ENCODE measurements at places on chromosomes 2 and 18.

DNA sequence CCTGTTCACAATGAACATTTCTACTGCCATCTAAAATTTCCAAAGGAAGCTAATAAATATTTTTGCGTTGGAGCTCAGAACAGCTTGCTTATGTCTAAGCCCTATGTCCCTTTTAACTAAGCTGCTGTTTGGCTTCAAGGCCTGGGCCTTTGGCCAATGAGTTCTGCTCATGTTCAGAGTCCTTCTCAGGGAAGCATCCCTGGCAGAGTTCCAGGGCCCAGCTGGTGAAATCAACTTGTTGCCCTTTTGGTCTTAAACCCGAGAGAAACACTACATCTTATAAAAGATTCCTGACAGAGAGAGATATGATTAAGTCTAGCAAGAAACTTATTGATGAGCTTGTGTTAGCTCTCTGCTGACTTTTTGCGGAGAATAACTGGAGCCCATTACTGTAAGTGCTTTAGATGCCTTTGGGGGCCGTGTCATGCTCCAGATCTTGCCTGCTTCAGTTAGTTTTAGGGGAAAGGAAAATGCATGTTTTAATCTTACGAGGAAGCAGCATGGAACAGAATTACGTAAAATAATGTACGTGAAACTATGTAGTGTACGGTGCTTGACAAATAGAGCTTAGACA is 102.5 kb upstream of the NOSTRIN start:
- DNase-seq = no peak

GRCh38 chr18:56451188-56451587 is 187.2 kb downstream of the TXNL1 start:
- DNase-seq = no peak

- no peak for DNase-seq
Observed at GRCh38 chr18:21313576-21313975, 71.5 kb downstream of the GREB1L start.

- DNase-seq = no peak
Observed at GRCh38 chr2:85806358-85807118, 52.7 kb downstream of the ATOH8 start.

Data from A172 (cell line).